NAMALWA (cell line): ENCODE measurements at places on chromosomes 13 and 19.

GRCh38 chr19:18340190-18340989 is at the start of gene PGPEP1:
Gene PGPEP1, plus strand, starts transcription at chr19:18340598. Its CDS starts 84 bp downstream, at chr19:18340682.
- peak; percentile 78 for DNase-seq

- no peak for DNase-seq
These were observed 506.7 kb upstream of the GPC6 start for GRCh38 chr13:92719868-92720267.

DNA sequence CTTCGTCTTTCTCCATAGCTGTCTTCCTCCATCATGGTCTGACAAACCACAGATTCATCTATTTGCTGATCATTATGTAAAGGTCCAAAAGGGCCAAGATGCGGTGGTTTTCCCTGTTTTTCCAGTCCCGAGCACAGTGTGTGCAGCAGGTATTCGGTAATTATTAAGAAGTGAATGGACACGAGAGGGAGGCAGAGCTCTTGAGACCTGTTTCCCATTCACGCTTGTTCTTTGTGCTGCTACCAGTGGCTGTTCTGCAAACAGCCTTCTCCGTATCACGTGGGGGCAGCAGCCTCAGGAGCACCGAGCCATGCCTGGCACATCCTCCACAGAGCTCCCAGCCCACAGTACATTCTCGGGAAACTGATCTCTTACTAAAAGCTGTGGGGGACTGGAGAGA is 50.3 kb downstream of the CCDC70 start:
- no peak for DNase-seq

DNA sequence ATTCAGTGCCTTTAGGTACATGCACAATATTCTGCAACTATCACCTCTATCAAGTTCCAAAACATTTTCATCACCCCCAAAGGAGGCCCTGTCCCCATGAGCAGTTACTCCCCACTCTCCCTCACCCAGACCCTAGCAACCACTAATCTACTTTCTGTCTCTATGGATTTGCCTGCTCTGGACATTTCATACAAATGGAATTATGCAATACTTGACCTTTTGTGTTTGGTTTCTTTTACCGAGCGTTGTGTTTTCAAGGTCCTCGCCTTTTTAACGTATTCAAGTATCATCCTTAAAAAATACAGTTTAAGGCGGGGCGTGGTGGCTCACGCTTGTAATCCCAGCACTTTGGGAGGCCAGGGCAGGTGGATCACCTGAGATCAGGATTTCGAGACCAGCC is 159.7 kb downstream of the IER2 start:
- no peak for DNase-seq

DNA sequence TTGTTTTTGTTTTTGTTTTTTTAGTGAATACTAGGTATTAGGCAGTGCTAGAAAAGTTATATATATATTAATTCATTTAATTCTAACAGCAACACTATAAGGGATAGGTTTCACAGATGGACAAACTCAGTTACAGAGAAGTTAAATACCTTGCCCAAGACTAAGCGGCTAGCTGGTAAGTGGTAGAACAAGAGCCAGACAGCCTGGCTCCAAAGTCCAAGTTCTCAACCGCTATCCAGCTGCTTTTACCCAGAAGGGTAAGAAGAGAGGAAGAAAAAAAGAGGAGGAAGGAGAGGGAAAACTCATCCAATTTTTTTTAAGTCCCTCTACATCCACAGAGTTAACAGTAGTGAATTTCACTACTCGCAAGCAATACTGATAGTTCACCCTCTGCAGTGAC is 217.0 kb downstream of the SPRY2 start:
- no peak for DNase-seq
